HEK293T (cell line): ENCODE measurements at places on chromosomes 11 and 22.

- peak; percentile 33 for DNase-seq
These were observed at the start of gene GUCD1 for GRCh38 chr22:24554313-24555164. Gene GUCD1 (minus strand): TSS chr22:24555138. CDS start chr22:24554991, 147 bp downstream.

DNA sequence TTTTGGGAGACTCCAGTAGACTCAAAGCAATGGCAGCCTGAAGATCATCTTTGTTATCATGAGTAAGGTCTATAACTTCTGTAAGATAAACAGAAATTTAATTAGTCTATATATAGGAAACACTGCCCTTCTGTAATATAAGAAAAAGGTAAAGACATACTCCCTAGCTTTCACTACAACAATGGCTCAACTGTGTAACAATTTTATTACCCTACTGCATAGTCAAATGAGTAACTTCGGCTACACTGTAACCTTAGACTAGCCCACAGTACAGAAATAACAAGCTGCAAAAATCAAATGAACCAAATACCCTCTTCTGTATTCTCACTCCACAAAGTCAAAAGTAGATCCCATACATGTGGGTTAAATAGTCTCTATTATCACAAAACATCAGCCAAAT lies 33.7 kb downstream of the USP28 start:
- DNase-seq = no peak

DNA sequence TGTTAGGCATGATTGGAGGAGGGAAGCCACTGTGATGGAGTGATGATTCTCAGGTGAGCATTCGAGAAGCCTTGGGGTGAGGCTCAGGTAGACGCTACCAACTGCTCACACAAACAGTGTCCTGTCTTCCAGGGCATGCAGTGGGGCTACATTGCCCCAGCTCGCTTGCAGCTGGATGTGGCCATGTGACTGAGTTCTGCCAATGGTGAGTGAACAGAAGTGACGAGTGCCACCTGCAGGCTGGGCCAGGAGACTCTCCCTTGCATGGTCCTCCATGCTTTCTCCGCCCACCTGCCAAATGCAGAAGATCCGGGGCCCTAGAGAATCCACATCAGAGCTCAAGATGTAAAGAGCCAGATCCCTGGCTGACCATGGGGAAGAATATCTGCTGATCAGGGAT lies 195.9 kb downstream of the BCR start:
- DNase-seq = peak; percentile 69

GRCh38 chr11:697811-698311 lies 2.2 kb downstream of the TMEM80 start:
- no peak for DNase-seq

DNA sequence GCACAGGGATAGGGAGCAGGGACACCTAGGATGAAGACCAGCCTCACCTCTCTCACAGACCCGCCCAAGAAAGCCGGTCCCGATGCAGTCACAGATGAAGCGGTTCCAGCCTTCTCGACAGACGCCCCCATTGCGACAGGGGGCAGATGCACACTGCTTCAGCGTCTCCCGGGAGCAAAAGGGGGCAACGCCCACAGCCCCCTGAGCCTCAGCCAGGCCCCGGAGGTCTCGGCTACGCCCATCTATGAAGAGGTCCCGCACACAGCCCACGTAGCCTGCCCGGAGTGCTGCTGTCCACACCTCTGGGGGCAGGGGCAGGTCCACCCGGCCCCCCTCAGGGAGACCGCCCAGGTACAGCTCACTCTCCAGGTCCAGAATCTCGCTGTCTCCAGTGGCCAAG lies 62.3 kb downstream of the NRXN2 start:
- no peak for DNase-seq

GRCh38 chr11:105732611-105733010 lies 122.7 kb downstream of the GRIA4 start:
- DNase-seq = no peak

DNA sequence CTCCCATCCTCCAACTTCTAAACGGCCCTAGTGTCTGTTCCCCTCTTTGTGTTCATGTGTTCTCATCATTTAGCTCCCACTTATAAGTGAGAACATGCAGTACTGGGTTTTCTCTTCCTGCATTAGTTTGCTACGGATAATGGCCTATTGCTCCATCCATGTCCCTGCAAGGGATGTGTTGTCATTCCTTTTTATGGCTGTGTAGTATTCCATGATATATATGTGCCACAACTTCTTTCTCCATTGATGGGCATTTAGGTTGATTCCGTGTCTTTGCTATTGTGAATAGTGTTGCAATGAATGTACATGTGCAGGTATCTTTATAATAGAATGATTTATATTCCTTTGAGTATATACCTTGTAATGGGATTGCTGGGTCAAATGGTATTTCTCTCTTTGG lies 5.6 kb upstream of the SMIM38 start:
- no peak for DNase-seq
